ENCODE measurements at places on chromosomes 13 and 19.
A peak's percentile ranks its signal among the peaks of the same experiment; 100 is the strongest.

DNA sequence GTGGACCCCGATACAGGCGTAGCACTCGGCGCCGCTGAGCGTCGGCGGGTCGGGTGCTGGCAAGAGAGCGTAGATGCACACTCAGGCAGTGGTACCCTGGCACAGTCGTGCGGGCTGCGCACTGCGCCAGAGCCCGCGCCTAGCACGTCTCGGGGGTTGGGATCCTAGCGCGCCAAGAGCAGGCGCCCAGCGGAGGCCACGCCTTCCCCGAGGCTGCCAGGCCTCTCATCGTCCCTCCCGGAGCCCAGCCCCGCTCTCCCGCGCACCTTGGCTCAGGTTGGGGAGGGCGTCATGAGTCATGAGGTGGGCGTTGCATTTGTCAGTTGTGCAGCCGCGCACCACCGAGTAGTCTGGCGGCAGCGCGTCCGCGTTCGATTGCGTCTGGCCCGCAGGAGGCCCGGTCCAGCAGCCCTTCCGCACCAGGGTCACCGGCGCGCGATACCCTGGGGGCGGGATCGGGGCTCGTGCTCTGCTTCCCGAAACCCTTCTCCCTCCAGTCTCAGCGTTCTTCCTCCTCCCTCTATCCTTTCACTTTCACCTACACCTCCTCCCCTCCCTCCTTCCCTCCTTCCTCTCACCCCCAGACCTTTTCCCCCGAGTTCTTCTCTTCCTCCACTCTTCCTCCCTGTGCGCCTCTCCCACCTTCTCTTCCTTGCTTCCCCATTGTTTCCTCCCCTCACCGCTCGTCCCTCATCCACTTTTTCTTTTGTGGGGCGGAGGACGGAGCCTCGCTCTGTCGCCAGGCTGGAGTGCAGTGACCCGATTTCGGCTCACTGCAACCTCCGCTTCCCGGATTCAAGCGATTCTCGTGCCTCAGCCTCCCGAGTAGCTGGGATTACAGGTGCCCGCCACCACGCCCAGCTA lies 3.5 kb downstream of the LYPD5 start:
- DNase-seq = peak; percentile 37

DNA sequence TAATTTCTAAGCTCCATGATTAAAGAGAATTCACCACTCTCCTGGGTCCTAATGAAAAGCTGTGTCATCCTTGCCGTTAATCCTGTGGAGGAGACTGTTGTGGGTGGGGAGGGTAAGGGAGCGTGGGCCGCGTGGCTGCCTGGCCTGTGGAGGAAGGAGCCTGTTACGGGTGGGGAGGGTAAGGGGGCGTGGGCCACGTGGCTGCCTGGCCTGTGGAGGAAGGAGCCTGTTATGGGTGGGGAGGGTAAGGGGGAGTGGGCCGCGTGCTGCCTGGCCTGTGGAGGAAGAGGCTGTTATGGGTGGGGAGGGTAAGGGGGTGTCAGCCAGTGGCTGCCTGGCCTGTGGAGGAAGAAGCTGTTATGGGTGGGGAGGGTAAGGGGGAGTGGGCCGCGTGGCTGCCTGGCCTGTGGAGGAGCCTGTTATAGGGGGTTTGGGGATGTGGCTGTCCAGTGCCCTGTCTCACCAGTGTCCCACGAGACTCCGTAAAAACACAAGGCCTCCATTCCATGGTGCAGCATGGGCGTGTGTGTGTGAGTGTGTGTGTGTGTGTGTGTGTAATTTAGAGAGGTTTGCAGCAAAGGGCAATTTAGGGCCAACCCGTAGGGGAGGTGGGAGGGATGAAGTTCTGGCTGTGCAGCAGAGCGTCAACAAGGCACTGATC lies 15.6 kb upstream of the DCUN1D2 start:
- no peak for DNase-seq

GRCh38 chr13:28532388-28533124 lies 37.6 kb upstream of the FLT1 start:
- no peak for DNase-seq

DNA sequence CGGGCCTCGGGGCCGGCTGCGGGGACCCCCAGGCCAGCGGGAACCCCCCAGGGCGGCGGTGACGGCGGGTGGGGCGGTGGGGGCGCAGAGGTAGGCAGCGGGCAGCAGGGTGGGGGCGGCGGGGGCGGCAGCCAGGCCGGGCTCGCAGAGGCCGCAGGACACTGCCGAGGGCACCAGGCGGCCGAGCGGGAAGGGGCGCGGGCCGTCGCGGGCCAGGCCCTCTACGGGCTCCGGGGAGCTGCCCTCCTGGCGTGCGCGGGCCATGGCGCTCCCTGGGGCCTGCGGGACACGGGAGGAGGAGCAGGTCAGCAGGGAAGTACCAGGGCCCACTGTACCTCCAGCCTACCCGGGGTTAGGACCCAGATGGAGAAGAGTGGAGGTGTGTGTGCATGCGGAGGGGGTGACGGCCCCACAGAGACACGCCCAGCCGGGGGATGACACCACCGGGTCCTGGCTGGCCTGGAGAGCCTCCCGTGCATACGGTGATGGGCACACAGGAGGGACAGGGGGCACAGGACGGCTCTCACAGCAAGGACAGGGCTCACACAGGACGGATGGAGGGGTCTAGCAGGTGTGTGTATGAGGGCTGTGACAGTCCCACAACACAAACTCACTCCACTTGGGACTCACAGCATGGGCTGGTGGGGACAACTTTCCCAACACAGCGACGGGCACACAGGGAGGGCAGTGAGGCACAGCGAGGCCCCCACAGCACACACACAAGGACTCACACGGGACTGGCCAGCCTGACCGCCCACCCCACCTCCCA lies 2.6 kb downstream of the BBC3 start:
- DNase-seq = peak; percentile 47

DNA sequence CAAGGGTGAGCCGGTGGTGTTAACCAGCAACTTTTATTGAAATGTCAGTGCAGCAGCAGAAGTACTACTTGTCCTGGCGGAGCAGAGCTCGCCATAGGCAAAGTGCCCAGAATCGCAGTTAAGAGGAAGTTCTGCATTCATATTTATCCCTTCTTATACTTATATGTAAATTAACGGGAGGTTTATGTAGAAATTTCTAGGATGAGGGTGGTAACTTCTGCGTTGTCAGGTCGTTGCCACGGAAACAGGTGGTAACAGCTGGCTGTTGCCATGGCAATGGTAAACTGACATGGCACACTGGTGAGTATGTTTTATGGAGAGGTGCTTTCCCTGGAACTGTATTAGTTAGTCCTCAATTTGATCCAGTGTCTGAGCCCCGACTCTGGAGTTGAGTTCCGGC lies 2494.9 kb upstream of the PCDH20 start:
- DNase-seq = no peak

DNA sequence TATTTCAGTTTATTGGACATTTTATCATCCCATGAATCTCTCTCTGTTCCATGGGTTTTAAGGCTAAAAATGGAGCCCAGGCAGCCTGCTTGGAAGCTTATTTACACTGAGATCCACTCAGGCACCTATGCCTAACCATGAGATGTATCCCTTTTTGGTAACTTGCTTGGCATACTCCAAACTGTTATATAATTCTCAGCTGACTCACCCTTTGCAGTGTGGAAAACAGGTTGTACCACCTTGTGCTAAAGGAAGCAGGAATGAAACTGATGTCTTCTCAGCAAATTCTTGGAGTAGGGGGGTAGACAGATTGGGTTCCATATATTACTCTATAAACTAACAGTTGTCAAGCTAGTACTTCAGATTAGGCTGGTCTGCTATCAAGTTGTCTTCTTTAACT lies 483.6 kb downstream of the KLF5 start:
- no peak for DNase-seq

DNA sequence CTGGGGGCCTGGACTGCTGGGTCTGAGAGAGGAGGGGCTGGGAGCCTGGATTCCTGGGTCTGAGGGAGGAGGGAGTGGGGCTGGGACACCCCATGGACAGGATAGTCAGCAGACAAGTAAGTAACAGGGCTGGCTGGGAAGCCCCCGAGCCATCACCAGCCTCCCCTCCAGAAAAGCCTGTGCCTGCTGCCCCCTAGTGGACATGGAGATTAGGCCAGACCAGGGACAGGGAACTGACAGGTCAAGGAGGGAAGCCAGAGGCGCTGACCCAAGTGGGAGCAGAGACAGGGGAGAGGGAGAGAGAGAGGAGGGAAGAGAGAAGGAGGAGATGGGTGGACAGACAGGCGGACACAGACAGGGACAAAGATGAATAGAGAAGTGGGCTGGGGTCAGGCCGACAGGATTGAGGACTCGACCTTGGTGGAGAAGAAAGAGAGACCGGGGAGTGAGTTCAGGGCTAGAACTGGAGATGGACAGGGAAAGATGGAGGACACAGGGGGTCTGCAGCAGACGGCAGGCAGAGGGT lies 6.7 kb upstream of the ERFL start:
- DNase-seq = peak; percentile 21

DNA sequence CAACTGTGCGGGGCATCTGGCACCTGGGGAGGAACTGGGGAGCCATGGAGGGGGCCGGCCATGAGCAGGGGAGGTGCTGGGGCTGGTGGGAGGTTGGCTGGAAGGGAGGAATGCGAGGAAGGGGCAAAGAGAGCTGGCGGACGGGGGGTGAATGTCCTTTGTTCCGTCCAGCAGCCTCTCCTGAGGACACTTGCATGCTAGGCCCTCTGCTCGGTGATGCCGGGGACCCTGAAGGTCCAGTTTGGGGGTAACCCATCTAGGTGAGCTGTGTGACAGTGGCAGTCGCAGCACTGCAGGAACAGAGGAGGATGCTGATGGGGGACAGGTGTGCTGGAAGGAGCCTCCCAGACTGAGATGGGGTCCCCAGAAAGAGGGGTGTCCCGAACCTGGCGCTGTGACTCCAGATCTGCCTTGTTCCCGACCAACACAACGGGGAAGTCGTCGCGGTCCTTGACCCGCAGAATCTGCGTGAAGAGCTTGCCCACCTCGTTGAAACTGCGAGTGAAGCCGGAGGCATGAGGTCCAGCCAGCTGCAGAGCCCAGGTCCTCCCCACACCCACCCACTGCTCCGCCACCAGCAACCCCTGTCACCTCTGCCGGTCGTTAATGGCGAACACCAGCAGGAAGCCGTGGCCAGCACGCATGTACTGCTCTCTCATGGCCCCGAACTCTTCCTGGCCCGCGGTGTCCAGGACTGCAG lies 3.6 kb downstream of the RRAS start:
- DNase-seq = no peak

DNA sequence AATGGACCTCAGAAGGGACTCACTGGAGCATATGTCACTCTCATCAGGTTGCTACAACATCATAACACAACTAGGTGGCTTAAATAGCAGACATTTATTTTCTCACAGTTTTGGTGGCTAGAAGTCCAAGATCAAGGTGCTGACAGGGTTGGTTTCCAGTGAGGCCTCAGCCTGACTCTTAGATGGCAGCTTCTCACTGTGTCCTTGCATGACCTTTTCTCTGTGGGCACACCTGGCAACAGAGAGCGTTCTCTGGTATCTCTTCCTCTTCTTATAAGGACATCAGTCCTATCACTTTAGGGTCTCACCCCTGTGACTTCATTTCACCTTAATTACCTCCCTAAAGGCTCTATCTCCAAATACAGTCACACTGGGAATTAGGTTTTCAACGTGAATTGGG lies 74.5 kb downstream of the CYSLTR2 start:
- DNase-seq = no peak

DNA sequence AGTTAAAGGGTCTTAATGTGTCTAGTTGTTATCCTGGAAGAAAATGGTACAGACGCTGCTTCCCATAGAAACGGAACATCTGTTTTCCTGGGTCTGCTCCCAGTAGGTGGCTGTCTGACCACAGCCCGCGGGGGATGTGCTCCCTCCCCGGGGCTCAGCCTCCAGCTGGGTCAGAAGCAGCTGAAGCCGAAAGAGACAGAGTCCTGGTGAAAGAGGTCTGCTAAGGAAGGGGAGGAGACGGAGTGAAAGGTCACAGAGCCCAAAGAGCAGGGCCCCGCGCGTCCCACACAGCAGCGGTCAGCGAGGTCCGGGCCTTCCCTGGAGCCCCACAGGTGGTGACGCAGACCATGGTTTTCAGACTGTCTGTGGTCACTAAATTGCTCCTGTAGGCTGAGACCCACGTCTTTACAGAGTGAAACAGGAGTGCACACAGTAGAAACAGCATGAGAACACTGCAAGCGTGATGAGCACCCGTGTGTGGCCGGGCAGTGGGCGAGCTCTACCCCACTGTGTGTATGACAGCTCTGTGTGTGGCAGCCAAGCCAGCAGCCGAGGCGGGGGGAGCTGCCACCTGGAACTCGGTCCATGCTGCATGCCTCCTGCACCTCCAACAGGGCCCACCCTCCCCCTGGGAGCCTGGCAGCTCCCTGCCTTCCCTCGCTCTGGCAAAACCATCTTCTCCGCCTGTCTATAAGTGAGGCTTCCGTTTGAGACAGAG lies 52.0 kb upstream of the C13orf46 start:
- DNase-seq = no peak

GRCh38 chr19:41696402-41697197 lies 8.5 kb upstream of the CEACAM7 start:
- DNase-seq = no peak

GRCh38 chr19:49678985-49679770 lies 2.1 kb downstream of the PRMT1 start:
- no peak for DNase-seq

DNA sequence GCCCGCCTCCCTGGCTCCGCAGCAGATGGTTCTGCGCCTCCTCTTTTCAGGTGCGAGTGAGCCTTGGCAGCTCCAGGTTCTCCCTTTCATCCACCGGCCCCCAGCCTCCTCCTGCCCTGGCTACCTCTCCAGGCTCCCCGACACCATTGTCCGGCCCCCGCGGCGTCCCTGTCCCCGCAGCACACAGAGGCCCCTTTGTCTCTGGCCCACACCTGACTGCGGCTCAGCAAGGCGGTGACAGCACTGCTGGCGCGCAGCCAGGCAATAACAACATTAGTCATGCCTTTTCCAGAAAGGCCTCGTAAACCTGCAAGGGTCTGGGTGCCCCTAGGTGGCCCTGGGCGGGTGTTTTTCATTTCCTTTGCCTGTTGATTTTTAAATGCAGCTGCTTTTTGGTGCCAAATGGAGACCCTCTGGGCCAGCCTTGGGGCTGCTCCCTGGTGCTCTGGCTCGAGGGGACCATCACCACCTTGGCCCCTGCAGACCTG lies 73.2 kb upstream of the MEDAG start:
- peak; percentile 54 for DNase-seq

GRCh38 chr13:44389060-44389666 lies 15.5 kb downstream of the SERP2 start:
- DNase-seq = no peak

DNA sequence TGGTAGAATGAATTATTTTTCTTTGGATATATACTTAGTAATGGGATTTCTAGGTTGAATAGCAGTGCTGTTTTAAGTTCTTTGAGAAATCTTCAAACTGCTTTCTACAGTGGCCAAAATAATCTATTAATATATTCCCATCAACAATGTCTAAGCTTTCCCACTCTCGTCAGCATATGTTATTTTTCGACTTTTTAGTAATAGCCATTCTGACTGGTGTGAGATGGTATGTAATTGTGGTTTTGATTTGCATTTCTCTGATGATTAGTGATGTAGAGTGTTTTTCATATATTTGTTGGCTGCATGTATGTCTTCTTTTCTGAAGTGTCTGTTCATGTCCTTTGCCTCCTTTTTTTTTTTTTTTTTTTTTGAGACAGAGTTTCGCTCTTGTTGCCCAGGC lies 90.2 kb upstream of the CSNK1A1L start:
- no peak for DNase-seq

DNA sequence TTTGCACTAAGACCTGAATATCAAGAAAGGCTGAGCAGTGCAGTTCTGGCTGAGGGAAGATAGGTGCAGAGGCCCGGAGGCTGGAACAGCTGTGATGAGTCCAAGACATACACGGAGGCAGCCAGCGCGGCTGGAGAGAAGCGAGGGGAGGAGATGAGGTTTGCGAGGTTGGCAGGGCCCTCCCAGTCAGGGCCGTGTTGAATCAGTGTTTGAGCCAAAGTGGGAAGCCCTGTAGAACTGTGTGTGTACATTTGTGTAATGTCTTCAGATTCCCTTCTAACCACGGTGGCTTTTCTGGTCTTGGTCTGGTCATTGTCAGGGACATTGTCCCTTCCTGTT lies 34.9 kb downstream of the PAK4 start:
- no peak for DNase-seq

- DNase-seq = peak; percentile 76
These were observed 8.9 kb upstream of the RSPH6A start for GRCh38 chr19:45824041-45824471.
